ENCODE measurements at places on chromosomes 6 and 20. TPM values are rescaled to one million over a fixed set of nuclear protein-coding genes. Genes with fewer than 3 reads are reported as not detected.

GRCh38 chr20:45011108-45011526 is 44.8 kb downstream of the STK4 start:
- ATAC-seq = peak; percentile 65

Gene CDH26
- 2.6 TPM for total RNA-seq

Gene FOXQ1
- total RNA-seq = not detected

- ATAC-seq = no peak
These were observed 14.7 kb upstream of the SSTR4 start for GRCh38 chr20:23020230-23021018.

- no peak for ATAC-seq
These were observed 92.3 kb downstream of the RNF182 start for GRCh38 chr6:14016935-14017625.

Gene COX7A2
- 372 TPM for total RNA-seq

- ATAC-seq = no peak
These were observed 61.2 kb downstream of the IGF2R start for GRCh38 chr6:160030103-160030502.

DNA sequence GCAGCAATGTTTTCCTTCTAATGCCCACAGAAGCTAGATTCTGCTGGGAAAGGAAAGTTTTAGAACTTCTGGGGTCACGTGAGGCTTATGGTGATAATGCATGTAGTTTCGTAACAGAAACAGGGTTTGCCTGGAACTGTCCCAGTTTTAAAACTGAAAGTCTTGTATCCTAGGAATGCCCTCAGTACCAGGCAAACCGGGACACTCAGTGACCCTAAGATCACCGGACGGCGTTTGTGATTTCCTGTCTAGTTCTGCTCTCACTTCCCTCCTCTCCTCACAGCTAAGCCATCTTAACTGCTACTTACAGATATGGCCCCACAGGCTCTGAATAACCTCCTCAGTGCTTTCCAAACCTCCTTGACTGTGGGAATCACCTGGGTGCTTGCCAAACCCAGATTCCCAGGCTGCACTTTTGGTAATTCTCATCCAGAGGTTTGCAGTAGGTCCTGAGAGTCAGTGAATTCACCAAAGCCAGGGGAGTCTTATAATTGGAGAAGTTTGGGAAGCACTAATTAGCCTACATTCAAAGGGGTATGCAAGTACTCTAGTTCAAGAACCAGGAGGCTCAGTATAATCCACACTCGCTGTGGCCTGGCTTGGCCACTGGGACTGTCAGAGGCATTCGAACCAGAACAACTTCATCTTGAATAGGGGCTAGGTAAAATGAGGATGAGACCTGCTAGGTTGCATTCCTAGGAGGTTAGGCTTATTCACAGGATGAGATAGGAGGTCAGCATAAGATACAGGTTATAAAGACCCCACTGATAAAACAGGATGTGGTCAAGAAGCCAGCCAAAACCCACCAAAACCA is 231.6 kb upstream of the MYLIP start:
- no peak for ATAC-seq

- no peak for ATAC-seq
These were observed 33.2 kb upstream of the PNISR start for GRCh38 chr6:99458319-99458718.

- ATAC-seq = peak; percentile 52
These were observed 34.2 kb downstream of the CEP162 start for GRCh38 chr6:84193114-84193708.

Gene ACTL10
- total RNA-seq = 1.5 TPM

DNA sequence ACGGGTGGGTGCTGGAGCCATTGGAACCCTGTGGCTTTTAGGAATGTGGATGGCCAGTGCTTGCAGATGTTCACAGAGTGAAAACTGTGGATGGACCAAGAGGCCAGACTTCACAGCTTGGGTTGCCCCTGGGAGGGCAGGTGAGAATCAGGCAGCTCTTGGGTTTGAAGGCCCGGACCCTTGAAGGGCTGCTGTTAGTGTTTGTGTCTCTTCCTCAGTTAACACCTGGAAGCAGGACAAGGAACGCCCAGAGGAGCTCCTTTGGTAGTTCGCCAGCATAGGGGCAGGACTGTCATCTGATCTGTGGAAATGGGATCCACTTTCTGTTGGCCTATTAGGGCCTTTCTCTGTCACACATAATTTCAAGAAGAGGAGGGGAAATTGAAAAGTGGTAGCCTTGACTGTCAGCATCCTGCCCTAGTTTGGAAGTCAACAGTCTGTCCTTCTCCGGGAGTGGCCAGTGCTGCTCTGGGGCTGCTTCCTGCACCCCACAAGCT is 43.6 kb downstream of the RIOK1 start:
- ATAC-seq = no peak

DNA sequence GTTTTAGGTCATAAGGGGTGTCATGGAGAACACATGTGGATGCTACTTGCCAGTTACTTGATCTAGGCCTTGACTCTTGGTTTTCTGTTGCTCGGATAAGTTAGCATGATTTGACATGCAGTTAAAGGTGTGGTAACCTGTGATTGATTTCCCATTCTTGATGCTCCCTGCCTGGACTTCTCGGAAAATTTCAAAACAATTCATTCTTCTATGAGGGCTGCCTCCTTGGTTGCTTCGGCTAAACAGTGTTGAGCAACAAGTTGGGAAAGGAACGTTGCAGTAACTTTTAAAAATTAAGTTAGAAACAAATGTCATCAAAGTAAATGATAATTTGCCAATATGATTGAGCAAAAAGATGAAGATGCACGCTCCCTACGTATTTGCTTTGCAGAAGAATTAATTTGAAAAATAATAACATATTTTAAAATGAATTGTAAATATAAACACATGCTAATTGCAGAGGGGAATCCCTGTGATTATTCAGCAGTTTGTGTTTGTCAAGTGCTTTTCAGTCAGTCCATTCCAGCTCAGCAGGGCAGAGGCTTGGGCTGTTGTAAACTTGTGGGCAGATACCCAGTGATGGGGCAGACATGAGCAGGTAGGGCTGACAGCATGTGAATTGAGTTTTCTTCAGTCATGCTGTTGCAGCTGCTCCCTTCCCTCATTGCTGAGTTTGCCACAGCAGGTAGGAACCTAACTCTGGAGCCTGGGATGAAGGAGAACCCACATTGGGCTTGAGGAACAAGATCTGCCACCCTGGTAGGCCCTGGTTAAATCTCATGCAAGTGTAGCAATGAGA is 110.2 kb downstream of the ESR1 start:
- ATAC-seq = no peak

GRCh38 chr6:29527126-29527525 is 32.4 kb downstream of the UBD start:
- no peak for ATAC-seq

GRCh38 chr6:44428682-44429081 is 41.2 kb downstream of the CDC5L start:
- no peak for ATAC-seq

- ATAC-seq = no peak
These were observed 19.8 kb upstream of the TREM1 start for GRCh38 chr6:41306187-41306854.

DNA sequence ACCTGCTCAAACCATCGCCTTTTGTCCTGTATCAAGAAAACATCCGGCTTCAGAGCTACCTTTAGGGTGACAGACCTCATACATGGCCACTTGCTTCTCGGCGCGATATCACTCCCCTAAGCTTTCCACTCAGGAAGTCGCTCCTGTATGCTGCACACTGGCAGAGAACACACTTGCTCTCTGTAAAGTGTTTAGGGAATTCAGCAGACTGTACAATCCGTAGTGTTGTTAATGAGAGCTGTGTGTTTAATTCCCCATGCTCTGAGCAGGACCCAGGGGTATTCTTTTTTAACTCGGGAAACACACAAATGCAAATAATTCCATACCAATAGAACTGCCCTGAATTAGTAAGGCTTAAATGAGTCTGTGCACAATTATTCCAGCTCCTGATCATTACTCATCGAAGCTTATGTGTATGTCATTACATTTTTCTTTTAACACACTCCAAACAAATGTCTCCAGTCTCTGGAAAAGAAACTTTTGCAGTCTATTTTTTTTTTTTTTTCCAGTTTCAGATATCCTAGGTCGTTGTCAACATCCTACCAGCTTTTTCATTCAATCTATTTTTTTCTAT is 338.7 kb upstream of the ARID1B start:
- ATAC-seq = no peak

Gene SYCP2
- total RNA-seq = 6.7 TPM

Gene FLRT3
- total RNA-seq = not detected

GRCh38 chr20:33656010-33656782 is 5.9 kb upstream of the C20orf144 start:
- no peak for ATAC-seq

Gene RIPOR2
- total RNA-seq = 113 TPM

DNA sequence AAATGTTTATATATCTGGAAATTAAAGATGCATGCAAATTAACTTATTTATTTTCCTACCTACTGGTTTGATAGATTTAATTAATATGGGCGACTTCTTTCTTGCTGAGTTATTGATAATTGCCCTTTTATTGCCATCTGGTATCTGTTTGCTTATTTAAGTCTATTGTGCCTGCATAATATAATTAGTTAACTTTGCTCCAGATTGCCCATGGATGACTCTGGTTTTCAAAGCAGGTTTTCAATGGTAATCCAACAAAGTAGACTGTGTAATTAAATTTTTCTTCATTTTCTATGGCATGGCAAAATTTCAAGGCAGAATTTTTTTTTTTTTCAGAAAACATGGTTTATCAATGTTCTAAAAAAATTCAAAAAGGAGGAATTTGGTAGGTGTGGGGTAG is 1092.0 kb downstream of the GRIK2 start:
- no peak for ATAC-seq

GRCh38 chr20:36644032-36644705 is 1.8 kb downstream of the SLA2 start:
- peak; percentile 72 for ATAC-seq

GRCh38 chr6:13159300-13159699 is 169.0 kb downstream of the TBC1D7 start:
- no peak for ATAC-seq

DNA sequence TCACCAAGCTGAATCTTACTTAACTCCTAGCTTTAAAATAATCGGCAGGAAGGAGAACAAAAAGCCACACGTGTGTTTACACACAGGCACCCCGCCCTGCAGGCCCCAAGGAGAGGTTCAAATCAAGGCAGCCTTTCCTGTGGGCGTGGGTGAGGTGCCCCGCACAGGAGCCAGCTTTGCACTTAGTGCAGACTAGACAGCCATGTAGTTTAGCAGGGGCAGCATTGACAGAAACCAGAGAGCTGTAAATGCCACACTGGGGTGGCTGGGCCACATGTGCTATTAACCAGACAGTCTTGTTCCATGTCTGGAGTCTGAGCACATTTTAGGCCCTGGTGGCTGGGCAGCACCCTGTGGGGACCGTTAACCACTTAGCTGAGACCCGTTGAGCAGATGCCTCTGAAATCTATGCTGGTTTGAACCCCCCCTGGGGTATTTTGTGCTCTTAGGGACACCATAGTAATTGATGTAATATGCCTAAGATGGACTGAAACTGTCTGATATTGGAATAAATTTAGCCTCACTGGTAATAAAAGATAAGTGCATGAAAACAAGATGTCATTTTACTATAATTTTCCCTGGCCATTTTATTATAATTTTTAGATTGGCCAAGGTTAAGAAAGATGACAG is 106.4 kb upstream of the KCNG1 start:
- no peak for ATAC-seq

GRCh38 chr20:18496740-18497592 is at the start of gene RBBP9:
Gene RBBP9 (minus strand): TSS chr20:18497225. CDS start chr20:18497167, 58 bp downstream.
- peak; percentile 99 for ATAC-seq

GRCh38 chr6:42093582-42094329 is 43.4 kb downstream of the TAF8 start:
- no peak for ATAC-seq

- ATAC-seq = no peak
These were observed 8.5 kb upstream of the PTCRA start for GRCh38 chr6:42907336-42907735.

Gene OXT
- total RNA-seq = not detected

DNA sequence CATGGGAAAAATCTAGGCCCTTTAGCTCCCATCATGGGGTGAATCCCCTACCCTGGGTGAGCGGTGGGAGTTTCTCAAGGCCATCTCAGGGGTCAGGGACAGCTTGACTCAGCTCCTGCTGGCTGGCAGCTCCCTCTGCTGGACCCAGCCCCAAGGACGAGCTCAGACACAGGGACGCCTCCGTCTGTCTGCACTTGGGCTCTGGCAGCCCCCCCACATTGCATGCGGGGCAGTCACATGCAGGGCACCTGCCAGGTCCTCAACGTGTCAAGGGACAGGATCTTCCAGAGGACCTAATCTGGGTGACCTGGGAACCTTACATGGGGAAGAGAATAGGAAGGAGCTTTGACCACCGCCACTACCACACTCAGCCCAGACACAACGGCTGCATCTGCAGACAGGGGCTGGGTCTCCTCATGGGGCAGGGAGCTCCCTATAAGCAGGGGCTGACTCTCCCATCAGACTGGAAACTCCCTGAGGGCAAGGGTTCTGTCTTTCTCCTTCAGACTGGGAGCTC is 173.4 kb downstream of the MRPL14 start:
- no peak for ATAC-seq

Gene SAMD5
- not detected for total RNA-seq

Gene SRSF6
- total RNA-seq = 171 TPM

- no peak for ATAC-seq
These were observed 46.7 kb upstream of the MOCS1 start for GRCh38 chr6:39980839-39981580.
